ENCODE measurements at places on chromosomes 5 and 9.

- no peak for DNase-seq
Observed at GRCh38 chr5:963673-964531, 44.7 kb upstream of the NKD2 start.

DNA sequence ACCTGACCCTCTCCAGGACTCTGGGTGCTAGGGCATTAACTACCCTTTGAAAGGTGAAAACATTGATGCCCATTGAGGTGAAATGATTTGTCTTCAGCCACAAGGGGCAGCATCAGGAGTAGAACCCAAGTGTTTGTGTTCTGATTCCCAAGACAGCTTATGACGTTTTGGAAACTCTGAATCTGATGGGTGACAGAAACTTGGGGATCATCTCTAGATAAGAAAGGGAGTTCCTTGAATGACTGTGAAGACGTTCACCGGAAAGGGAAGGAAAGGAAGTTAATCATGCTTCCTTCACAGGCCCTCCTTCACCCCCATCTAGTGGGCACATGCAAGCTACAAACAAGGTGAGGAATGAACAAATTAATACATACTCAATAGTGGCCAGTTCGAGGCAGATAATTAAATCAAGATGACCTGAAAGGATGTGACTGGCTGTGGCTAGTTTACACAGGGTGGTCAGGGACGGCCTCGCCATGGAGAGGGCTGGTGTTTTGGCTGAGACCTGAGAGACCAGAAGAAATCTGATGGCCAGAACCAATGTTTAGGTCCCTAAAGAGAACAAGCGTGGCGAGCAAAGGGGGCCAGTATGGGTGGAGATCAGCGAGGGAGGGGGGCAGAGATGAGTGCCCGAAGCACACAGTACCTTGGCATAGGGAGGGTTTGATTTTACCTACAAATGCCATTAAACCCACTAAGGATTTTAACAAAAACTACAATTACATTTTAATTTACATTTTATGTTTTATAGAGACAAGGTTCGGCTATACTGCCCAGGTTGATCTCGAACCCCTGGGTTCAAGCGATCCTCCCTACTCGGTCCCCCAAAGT lies 937 bp upstream of the SLC26A2 start:
- DNase-seq: peak; percentile 43

- DNase-seq: no peak
Observed at GRCh38 chr9:137017791-137018497, 10.1 kb downstream of the ABCA2 start.

- DNase-seq: no peak
Observed at GRCh38 chr5:55151923-55152842, 7.8 kb upstream of the GPX8 start.

- no peak for DNase-seq
Observed at GRCh38 chr5:42982107-42982622, 58.0 kb downstream of the ANXA2R start.

DNA sequence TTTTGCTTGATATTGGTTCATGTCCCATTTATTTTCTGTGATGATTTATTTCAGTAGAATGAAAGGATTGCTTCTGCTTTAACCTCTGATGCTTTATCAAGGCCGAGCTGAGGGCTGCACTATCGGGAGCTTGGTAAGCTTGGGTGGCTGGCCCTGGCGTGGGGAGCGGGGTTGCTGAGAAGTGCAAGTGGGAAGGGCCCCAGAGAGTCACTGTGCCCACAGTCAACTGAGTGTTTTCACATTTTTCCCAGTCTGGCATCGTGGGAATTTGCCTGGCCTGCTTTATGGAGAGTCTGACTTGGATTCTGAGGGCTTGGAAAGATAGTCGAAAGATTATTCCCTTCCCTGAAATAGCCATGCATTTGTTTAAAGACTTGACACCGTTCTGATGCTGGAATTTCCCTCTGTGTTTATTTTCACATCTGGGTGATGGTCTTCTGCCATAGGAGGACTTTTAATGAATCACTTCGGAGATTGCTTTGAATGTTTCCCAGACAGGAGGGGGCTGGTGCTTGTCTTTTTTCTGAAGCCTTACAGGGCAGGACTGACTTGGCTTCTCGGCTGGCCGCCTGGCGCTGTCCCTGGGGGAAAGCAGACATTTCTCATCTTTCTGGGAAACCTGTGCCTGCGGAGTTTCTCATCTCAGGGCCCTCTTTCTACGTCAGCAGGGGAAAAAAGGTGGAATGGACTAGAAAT lies 139.0 kb downstream of the BOD1 start:
- no peak for DNase-seq

GRCh38 chr9:8331507-8332330 lies 532.1 kb upstream of the DMAC1 start:
- no peak for DNase-seq

DNA sequence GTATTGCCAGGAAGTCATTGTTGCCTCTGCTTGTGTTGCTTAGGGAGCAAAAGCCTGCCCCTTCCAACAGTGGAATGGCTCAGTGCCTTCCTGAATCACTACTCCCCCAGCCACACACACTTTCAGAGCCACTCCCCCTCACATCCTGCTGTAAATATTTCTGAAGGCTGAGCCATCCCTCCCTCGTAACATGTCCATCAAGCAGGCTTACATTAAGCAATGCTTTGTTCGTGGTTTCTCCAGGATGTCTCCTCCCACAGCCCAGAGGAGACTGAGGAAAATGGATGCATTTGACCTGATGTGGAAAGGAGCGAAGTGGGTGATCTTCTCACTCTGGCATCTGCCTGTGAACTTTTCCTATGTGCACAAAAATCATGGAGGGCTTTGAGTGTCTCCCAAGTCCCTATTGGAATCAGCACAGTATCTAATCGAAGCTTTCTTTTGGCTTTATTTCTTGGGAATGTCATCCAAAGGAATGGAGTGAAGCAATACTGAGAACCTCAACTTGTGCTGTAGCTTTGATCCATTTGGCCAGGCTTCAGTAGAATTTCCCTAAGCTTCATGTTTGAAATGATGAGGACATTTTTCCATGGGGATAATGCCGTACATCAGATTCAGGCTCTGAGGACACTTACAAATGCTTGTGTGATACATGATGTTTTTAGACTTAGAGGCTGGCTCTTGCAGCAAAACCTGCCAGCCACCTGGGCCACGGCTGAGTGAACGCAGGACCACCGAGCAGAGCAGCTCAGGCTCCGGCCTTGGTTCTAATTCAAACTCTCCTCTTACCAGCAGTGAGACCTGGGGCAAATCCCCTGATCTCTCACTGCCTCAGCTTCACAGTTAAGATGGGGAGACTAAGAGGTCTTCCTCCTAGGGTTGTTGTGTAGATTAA lies 389.1 kb downstream of the ENC1 start:
- DNase-seq: no peak

DNA sequence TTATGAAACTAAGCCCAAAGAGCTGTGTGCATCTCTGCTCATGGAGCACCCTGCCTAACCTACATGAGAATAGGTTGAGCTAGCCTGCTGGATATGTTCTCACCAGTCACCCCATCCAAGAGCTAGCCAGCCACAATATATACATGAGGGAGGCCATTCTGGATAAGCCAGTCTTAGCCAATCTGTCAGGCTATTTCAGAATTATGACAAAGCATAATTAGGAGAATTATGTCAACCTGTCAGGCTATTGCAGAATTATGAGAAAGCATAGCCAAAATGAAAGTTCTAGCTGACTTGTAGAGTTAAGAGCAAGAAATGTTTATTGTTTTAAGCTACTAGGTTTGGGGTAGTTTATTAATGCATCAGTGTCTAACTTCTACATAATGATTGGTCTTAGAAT lies 189.8 kb downstream of the WDR70 start:
- no peak for DNase-seq

DNA sequence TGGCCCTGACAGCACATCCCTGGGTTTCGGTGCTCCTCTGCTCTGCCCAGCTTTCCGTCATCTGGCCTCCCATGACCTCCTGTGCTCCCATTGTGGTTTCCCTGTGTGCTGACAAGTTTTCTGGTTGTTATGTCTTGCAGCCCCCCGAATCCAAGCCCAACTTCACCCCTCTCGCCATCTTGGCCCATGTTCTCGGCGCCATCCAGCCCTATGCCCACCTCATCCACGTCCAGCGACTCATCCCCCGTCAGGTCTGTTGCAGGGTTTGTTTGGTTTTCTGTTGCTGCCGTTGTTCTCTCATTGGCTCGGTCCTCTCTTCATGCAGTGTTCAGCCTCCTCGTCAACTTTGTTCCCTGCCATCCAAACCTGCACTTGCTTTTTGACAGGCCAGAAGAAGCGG lies 196.4 kb downstream of the NR3C1 start:
- DNase-seq: no peak

DNA sequence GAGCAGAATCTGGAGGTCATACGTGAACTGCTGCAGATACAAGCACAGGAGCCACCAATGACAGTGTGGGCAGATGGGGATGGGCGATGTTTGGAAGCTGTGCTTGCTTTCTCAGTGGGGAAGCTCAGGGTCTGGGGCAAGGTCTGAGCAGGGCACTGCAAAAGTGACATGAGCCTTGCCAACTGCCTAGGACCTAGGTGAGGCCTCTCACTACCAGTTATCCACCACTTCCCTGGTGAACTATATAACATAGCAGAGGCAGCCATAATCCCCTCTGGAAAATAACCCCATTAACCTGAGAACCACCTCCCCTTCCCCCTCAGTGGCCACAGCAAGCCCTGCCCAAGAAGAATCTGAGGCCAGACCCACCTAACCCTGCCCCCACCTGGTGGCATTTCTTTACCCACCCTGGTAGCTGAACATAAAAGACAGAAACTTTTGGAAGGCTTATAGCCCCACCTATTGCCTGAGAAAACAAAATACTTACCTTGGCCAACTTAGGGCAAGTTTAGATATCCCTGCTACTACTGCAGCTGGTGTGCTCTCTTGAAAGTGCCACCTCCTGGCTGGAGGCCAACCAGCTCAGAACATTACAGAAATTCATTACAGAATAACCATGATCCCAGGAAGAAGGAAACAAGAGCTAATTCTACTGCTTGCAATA lies 18.8 kb upstream of the SPEF2 start:
- no peak for DNase-seq

DNA sequence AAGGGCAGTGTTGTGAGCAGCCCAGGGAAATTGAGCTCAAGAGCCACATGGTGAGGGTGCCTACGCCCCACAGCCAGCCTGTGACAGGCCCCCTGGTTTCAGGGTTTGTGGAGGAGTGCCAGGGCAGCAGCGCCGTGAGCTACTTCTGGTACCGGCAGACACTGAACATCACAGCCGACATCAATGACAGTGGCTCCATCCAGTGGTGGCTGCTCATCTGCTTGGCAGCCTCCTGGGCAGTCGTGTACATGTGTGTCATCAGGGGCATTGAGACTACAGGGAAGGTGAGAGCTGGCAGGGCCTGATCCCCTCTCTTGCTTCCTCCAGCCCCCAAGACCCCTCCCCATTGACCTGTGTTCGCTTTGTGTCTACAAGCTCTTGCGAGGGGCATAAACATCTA lies 10.2 kb downstream of the SLC6A18 start:
- DNase-seq: no peak

DNA sequence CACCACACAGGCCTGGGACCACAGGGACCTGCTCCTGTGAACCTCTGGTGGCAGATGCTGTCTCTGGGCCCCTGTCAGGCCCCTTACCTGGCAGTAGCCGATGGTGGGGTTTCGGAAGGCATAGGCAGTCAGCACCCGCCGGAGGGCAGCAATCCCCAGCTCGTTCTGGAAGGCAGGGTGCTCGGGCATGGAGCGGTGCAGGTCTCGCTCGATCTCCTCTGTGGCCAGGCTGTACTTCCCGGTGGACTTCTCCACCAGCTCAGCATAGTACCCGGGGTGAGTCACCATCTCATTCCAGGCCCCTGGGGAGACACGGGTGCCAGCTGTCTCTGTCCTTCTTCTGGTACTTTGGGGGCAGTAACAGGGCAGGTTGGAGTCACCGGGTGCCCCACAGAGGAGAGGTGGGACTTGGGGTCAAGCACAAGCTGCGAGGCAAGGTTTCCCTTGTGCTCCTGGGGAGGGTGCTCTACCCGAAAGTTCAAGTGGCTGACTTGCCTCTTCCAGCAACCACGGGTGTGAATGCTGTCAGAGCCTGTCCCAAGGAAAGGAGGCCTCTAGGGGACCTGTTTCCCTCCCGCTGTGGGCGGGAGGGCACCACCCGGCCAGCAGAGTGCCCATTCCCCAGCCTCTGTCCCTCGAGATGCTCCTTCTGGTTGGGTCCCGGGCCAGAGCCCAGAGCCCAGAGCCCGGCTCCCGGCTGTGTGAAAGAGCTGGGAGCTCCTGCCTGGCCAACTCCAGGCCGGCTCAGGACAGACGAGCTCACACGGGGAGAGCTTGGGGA lies 19.8 kb upstream of the MRNIP start:
- no peak for DNase-seq

- DNase-seq: no peak
Observed at GRCh38 chr5:139739150-139739974, 56.2 kb upstream of the PSD2 start.

DNA sequence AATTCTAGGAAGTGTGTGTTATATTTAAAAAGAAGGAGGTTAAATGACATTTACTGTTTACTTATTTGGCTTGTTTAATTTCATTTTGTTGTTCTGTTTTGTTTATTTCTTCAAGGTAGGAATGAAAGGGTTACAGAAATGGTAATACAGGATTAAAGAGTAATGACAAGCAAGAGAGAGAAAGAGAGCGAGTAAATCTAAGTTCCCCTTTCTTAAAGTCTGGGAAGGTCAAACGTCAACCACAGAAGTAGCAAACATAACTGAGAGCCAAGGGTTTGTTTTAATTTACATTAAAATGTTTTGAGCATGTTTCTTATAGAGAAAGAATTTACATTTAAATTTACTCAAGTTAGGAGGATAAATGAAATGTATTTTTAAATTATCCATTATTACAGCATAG lies 18.7 kb downstream of the HCN1 start:
- DNase-seq: no peak

DNA sequence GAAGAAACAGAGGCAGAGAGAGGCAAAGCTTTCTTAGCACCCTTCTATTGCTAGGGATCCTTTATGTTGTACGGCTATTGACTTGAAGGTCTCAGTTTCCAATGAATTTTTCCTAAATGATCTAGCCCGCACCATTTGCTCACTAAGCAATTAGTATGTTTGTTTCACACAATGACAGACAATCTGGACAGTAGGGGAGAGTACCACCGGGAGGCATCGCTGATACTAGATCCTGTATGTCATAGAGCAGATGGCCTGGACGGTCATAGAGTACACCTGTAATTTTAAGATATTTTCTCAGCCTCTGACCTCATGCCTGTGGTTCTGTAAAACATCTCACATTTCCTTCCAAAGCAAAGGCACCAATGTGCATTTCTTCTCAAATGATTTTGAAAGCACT lies 194.3 kb downstream of the TLE4 start:
- no peak for DNase-seq

- DNase-seq: no peak
Observed at GRCh38 chr5:137778772-137779564, 24.8 kb upstream of the HNRNPA0 start.

- DNase-seq: no peak
Observed at GRCh38 chr9:129164246-129164930, 13.7 kb downstream of the IER5L start.

All from activated T-cell treated with anti-CD3 and anti-CD28 coated beads for 4 hours (primary cell).